Upper lobe of left lung (tissue), 6 donors: ENCODE measurements at places on chromosomes 3 and 15.

GRCh38 chr3:100325827-100326226, 8.7 kb upstream of the NIT2 start:
- no peak for DNase-seq

DNA sequence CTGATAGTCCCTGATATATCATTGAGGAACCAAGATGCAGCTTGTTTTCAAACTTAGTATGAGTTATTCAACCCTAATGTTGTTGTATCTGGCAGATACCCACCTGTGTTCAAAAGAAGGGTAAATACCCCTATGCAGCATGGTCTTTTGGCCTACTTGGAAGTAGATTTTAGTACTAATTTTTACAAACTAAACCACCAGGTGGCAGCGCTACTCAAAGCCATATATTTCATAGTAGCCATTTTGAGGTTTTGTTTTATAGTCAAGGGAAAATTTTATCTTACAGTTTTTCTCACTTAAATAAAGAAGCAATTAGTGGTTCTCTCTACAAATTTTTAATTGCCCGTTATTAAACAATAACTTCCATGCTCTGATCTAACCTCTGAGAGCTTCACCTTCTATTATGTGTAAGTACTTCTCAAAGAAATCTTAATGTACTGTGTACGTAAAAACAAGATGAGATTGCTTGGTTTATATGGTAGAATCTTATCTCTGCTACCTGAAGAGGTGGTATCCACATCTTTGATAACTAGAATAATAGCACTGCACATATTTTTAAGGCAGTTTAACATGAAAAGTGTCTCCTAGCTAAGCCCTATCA, 31.5 kb upstream of the MLF1 start:
- no peak for DNase-seq

- DNase-seq = no peak
Observed at GRCh38 chr3:77040216-77040615, 317 bp downstream of the ROBO2 start.

GRCh38 chr3:134056464-134056891, 26.8 kb upstream of the SLCO2A1 start:
- DNase-seq = peak; percentile 8

DNA sequence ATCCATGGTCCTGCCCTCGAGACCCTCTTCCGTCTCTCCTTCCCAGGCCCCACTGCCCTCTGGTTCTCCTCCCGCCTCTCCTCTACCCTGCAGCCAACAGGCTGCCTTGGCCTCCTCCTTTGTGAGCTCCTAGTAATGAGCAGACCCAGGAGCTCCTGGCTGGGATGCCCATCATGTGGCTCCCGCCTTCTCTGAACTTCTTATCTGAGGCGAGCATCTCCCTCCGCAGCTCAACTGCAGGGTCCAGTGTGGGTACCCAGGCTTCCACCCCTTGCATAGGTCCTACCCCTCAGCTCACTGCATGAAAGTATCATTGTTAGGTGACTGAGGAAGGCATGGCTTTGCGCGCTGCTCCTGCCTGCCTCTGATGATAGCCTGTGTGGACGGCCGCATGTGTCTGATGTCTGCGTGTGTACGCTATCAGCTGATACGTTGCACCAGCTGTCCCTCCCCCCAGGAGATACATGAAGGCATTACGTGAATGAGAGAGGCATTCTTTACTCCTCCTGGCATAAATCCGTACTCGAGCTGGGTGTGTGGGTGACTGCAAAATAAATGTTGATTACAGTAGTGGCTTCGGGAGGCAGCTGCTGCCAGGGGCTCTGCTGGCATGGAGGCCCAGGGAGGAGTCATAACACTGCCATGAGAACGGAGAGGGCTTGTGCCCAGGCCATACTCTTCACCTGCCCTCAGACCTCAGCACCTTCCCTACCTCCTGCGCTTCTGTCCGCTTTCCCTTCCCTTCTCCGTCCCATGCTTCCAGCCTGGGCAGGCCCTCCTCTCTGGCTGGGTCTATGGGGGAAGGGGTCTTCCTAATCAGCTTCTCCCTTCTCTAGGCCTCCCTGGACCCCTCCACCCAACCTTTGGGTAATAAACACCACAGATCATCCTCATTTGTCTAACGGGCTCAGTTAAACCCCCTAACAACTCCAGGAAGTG, 48.8 kb downstream of the ZNF710 start:
- DNase-seq = no peak

GRCh38 chr3:178320456-178321351, 215.5 kb upstream of the KCNMB2 start:
- DNase-seq = no peak

DNA sequence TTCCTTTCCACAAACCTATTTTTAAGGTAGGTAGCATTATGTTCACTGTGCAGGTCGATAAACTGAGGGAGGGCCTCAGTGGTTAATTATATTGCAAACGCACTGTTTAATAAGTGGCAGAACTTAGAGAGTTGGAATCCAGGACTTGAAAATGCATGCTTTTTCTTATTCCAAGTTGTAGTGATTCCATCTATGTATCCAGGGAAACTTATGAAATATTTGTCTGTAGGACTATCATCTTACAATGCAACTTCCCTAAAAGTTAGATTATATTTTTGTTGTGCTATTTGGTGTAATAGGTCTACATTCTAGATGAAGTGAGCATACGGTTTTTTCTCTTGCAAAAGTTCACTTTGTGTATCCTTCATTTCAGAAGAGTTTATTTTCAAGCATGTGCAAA, 419.5 kb downstream of the NAALADL2 start:
- no peak for DNase-seq

- DNase-seq = no peak
Observed at GRCh38 chr15:51588966-51589365, 33.6 kb downstream of the DMXL2 start.

GRCh38 chr3:62548528-62549205, 175.3 kb upstream of the FEZF2 start:
- no peak for DNase-seq

- DNase-seq = no peak
Observed at GRCh38 chr15:38049891-38050290, 115.5 kb downstream of the TMCO5A start.

DNA sequence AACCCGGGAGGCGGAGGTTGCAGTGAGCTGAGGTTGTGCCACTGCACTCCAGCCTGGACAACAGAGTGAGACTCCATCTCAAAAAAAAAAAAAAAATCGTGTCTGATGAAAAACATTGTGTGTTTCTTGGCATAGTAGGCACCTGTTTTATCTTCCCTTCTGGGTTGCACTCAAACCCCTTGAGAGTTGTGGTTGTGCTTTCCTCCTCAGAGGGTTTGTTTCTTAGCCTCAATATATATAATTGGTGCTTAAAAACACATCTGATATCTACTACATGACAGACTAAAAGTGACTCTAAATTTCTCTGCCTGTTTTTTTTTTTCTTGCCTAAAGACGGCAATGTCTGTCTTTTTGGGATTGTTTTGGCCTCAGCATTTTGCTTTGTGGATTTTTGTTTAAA, 7.6 kb downstream of the NR1D2 start:
- DNase-seq = no peak

DNA sequence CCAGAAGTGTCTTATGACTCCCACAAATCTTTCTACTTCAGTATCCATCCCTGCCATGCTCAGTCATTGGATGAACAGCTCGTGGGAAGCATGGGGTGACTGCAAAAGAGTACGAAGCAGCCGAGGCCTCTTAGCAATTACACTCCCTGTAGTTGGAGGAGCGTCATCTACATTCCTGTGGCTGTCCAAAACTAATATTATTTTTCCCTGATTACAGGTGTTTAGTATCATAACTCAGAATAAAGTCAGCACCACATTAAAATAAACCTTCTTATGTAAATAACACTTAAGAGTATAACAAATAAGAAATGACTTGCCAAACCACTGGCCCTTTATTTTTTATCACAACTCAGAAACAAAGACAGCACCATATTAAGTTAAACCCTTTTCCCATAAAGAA, 141.5 kb downstream of the PLOD2 start:
- DNase-seq = no peak

DNA sequence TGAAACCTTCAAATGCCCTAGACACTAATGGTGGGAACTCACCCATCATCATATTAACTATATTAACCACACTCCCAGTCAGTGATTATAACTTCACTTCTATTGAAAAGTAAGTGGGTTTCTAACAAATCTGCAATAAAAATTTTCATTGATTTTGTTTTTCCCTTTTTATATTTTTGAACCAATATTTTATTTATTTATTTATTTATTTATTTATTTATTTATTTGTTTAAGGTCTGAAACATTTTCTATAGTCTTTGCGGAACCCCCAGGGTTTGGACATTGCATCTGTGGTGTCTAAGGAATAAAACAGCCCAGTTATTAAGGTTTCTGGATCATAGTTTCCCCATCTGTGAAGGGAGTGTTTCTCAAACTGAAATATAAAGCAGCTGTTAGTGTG, 16.2 kb upstream of the PLCL2 start:
- DNase-seq = no peak

DNA sequence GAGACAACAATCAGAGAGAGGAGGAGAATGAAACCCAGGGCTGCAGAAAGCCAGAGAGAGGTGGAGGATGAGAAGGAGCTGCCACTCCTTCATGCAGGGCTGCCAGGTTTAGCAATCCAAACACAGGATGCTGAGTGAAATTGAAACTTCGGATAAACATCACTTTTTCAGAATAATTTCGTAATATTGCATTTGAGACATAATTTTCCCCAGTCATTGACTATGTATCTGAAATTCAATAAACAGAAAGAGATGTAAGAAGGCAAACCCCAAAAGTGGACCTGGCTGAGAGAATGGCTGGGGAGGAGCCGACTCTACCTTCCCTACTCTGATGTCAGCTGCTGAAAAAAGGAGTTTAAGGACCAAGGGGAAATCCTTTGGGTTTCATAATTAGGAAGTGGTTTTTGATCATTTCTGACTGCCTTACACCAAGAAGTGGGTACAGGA, 33.8 kb downstream of the SLC9A9 start:
- DNase-seq = no peak
